Pericardium fibroblast (primary cell): ENCODE measurements at places on chromosomes 2 and 18. TPM values are rescaled to one million over a fixed set of nuclear protein-coding genes. Genes with fewer than 3 reads are reported as not detected.

The FAM110C gene
- 0.82 TPM in 1 of 2 replicates, not detected in the other for total RNA-seq

The ANKRD53 gene
- total RNA-seq, result 0.12 and 0.77 TPM in 2 replicates

The PLA2R1 gene
- total RNA-seq, result 3.1 and 15.4 TPM in 2 replicates

The SNED1 gene
- 17.0 and 27.7 TPM in 2 replicates for total RNA-seq

The AQP12B gene
- total RNA-seq, result not detected in 2 replicates

The SERPINB3 gene
- total RNA-seq, result not detected in 2 replicates

The VSNL1 gene
- 0.09 TPM in 1 of 2 replicates, not detected in the other for total RNA-seq

The RASGRP3 gene
- total RNA-seq, result 0.35 and 13.1 TPM in 2 replicates

The UGP2 gene
- total RNA-seq, result 168 and 189 TPM in 2 replicates

The SCG2 gene
- total RNA-seq, result 0.47 TPM in 1 of 2 replicates, not detected in the other

The GKN2 gene
- total RNA-seq, result not detected in 2 replicates

The TMEM182 gene
- total RNA-seq, result 0.82 and 3.6 TPM in 2 replicates

The LYPD6 gene
- 0.51 and 2.7 TPM in 2 replicates for total RNA-seq

The SLC25A12 gene
- total RNA-seq, result 11.0 and 19.1 TPM in 2 replicates

The PLCL1 gene
- total RNA-seq, result 5.8 and 5.9 TPM in 2 replicates

The STRN gene
- total RNA-seq, result 7.9 and 12.0 TPM in 2 replicates

The FRZB gene
- 0.60 and 0.82 TPM in 2 replicates for total RNA-seq

The HOXD13 gene
- total RNA-seq, result not detected in 2 replicates

The CSRNP3 gene
- total RNA-seq, result 1.2 and 2.7 TPM in 2 replicates

The FASTKD1 gene
- 7.0 and 8.8 TPM in 2 replicates for total RNA-seq

The MYL1 gene
- 22.5 TPM in 1 of 2 replicates, not detected in the other for total RNA-seq

The NABP1 gene
- total RNA-seq, result 27.3 and 53.0 TPM in 2 replicates

The STARD7 gene
- total RNA-seq, result 63.6 and 74.2 TPM in 2 replicates

The ZNF521 gene
- total RNA-seq, result 13.5 and 20.2 TPM in 2 replicates

The MAP3K19 gene
- not detected in 2 replicates for total RNA-seq

The RAPGEF4 gene
- total RNA-seq, result 1.3 and 1.5 TPM in 2 replicates

The CFC1 gene
- not detected in 2 replicates for total RNA-seq

The IL1B gene
- 0.09 and 1.9 TPM in 2 replicates for total RNA-seq

The SLC8A1 gene
- 7.9 and 10.2 TPM in 2 replicates for total RNA-seq

The FAHD2B gene
- 3.8 and 9.3 TPM in 2 replicates for total RNA-seq

The FHOD3 gene
- 0.34 and 1.9 TPM in 2 replicates for total RNA-seq

The GYPC gene
- total RNA-seq, result 222 and 267 TPM in 2 replicates

The ALLC gene
- total RNA-seq, result not detected in 2 replicates
